ENCODE measurements at places on chromosomes 4 and X.

GRCh38 chr4:138494931-138495330 is 252.8 kb upstream of the SLC7A11 start:
- no peak for DNase-seq

GRCh38 chr4:71974681-71975080 is 57.1 kb upstream of the NPFFR2 start:
- DNase-seq, result no peak

- no peak for DNase-seq
These were observed 259.2 kb upstream of the FTHL17 start for GRCh38 chrX:31331015-31331414.

DNA sequence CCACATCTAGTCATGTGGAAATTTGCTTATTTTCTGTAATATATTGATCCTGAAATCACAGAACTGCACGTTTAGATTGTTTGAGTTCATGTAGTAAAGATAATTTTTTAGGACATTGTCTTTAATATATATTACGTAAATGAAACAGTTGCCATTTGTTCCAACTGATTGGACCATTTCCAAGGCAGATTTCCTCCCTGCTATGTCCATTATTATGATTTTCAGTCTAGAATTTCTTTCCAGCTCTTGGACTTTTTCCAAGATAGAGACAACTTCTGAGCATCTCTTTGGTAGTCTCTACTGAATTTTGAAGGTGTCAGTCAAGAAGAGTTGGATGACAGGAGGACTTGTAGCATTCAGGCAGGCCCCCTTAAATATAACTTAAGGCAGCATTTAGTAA is 94.6 kb downstream of the STIM2 start:
- DNase-seq, result no peak

DNA sequence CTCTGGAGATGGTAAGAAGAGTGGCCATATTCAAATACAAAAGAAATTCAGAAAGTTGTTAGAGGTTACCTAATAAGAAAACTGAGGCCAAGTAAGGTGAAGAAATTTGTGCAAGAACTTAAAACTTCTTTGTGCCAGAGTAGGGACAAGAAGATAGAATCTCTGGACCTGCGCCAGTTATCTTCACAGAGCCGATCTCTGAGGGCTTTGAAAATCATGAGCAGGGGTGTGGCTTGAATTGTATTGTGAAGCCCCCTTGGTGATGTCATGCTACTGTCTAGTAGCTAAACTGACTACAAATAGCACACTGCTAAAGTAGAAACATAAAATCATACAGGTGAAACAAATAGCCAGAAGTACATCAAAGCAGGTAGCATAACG is 184.6 kb downstream of the UGT8 start:
- no peak for DNase-seq

DNA sequence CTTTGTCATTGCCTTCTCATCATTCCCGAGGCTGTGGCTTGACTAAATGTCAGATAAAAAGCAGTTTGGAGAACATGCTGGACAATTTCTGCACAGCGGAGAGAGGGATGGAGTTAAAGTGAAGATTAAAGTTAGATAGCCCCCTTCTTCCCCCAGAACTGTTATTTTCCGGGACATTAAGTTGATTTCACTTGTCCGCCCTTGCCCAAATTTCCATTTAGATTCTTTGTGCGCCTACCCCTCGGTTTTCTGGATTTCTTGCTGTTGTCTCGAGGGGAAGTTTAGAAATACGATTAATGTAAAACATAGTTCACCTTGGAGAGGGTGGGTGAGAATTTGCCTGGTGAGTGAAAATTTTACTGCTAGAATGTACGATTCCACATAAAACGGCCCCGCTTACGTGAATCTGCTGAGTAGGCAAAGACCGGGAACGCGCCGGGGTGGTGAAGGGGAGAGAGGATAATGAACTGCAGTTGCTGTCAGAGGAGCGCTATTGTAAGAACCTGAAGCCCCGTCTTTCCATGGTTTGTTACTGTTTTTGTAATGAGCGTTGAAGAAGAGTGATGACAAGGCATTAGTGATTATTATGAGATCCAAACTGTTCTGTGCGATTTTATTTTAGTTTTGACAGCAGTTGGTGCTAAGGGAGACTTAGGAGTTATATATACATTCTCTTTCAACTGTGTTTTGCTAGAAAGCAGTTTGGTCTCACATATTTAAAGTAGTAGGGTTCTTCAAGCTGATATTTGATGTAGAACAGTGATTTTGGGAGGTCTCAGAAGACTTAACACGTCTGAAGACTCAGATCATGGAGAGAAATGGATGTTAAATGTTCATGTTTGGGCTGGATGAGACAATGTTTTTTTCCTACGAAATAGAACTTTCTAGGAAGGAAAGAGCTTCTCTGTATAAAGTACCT is 73.0 kb downstream of the AFF1 start:
- no peak for DNase-seq

Data from ascending aorta (tissue), 2 donors.